ENCODE measurements at places on chromosomes 7 and 10. TPM values are rescaled to one million over a fixed set of nuclear protein-coding genes. Genes with fewer than 3 reads are reported as not detected.

CLRN3 gene
- not detected for total RNA-seq

SPDYE5 gene
- total RNA-seq: not detected

SRRM3 gene
- 5.6 TPM for total RNA-seq

LIPK gene
- total RNA-seq: not detected

TRIL gene
- not detected for total RNA-seq

LRRC4 gene
- not detected for total RNA-seq

C10orf53 gene
- total RNA-seq: not detected

GRID2IP gene
- total RNA-seq: 0.01 TPM

HTR5A gene
- not detected for total RNA-seq

CACNA2D1 gene
- 8.3 TPM for total RNA-seq
